ENCODE measurements at places on chromosomes 3 and 15. TPM values are rescaled to one million over a fixed set of nuclear protein-coding genes. Genes with fewer than 3 reads are reported as not detected.

DNA sequence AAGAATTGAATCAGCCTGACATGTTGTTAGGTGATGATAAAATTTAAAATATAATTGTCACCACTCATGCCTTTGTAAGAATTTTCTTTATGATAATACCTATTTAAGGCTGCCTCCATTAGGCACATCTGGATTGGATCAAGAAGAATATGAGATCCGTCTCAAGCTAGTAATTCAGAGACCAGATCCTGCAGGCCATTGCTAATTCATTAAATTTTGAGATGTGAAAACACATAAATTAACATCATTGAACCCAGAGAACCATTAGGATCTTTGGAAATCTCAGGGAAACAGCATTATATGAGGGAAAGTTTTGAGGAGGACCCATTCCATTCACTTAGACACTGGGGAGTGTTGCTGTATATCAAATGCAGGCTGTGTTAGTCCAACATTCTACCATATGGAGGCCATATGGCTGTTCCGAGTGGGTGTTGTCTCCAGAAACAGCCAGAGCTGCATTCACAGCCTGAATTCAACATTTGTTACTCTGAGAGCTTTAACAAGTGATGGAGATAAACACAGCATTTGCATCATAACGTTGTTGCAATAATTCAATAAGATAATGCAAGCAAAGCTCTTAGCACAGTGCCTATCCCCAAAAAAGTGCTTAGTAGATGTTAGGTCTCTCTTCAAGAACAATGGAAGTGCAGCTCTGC, 67.4 kb downstream of the DTWD1 start:
- no peaks in the 10 kb centered on the region for H3K27me3 ChIP-seq
- no peak overlapping the region for H3K4me3 ChIP-seq
- no peaks in the 10 kb centered on the region for H3K4me1 ChIP-seq
- no peak overlapping the region for H3K27ac ChIP-seq
- no peaks in the 10 kb centered on the region for H3K36me3 ChIP-seq

- no peak overlapping the region for H3K4me3 ChIP-seq
- no peak overlapping the region for H3K27ac ChIP-seq
- no peaks in the 10 kb centered on the region for H3K4me1 ChIP-seq
- no peaks in the 10 kb centered on the region for H3K27me3 ChIP-seq
Measured at GRCh38 chr3:60192297-60193114, 1058.7 kb downstream of the FHIT start.

DNA sequence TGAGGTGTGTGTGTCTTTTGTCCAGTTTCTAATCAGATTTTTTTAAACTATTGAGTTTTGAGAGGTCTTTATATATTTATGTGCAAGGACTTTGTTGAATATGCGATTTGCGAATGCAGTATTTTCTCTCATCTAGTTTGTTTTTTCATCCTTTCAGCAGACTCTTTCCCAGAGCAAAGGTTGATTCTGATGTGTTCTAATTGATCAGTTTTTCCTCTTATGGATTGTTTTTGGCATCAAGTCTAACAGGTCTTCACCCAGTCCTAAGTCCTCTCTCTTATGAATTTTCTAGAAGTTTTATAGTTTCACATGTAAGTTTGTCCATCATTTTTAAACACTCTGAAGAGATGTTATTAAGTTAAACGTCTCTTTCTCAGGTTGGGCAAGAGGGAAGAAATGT, 17.8 kb upstream of the TJP1 start:
- no peak overlapping the region for H3K27ac ChIP-seq
- peaks cover 16% of the 10 kb centered on the region for H3K4me1 ChIP-seq
- no peak overlapping the region for H3K4me3 ChIP-seq
- no peak for DNase-seq

- no peak overlapping the region for H3K4me3 ChIP-seq
- H3K4me1 ChIP-seq, result no peaks in the 10 kb centered on the region
- no peaks in the 10 kb centered on the region for H3K27me3 ChIP-seq
- no peak overlapping the region for H3K27ac ChIP-seq
- no peaks in the 10 kb centered on the region for H3K36me3 ChIP-seq
Measured at GRCh38 chr3:9715136-9715535, 11.5 kb downstream of the CPNE9 start.

- DNase-seq, result no peak
- peaks cover 8% of the 10 kb centered on the region for H3K36me3 ChIP-seq
- no peaks in the 10 kb centered on the region for H3K4me1 ChIP-seq
Measured at GRCh38 chr3:136595913-136596697, 156.1 kb downstream of the STAG1 start.

DNA sequence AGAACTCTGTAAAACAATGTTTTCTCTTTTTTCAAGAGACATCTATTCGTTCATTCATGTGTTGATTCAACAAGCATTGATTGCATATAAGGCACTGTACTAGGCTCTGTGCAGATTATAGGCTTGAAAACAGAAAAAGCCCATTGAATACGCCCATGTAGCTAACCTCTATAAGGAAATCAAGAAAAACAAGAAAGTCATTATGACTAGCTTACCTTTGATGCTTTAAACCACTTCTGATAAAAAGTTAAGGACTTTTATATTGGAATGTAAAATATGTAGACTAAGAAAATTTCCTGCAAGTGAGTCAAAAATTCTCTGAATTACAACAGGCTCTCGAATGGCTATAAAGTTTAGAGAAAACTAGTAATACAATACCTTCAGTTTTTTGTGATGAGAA, 92.5 kb downstream of the BDH1 start:
- H3K36me3 ChIP-seq, result no peaks in the 10 kb centered on the region
- no peaks in the 10 kb centered on the region for H3K27me3 ChIP-seq
- H3K4me1 ChIP-seq, result no peaks in the 10 kb centered on the region
- no peak for DNase-seq

GRCh38 chr3:73710340-73710739, 85.6 kb upstream of the PDZRN3 start:
- peaks cover 5% of the 10 kb centered on the region for H3K4me1 ChIP-seq
- H3K27me3 ChIP-seq, result no peaks in the 10 kb centered on the region
- no peak for DNase-seq
- no peak overlapping the region for H3K4me3 ChIP-seq
- H3K27ac ChIP-seq, result no peak overlapping the region
- H3K36me3 ChIP-seq, result no peaks in the 10 kb centered on the region

GRCh38 chr15:82531496-82532382, 8.5 kb downstream of the RPS17 start:
- no peak for DNase-seq
- peaks cover 17% of the 10 kb centered on the region for H3K36me3 ChIP-seq
- H3K4me1 ChIP-seq, result peaks cover 12% of the 10 kb centered on the region
- no peak overlapping the region for H3K27ac ChIP-seq
- no peak overlapping the region for H3K4me3 ChIP-seq

Gene DAZL
- not detected for total RNA-seq

Gene PEX11A
- 2.7 TPM for total RNA-seq

Gene TLR9
- total RNA-seq, result not detected

Gene IL5RA
- 0.29 TPM for total RNA-seq

Gene PLS1
- 27.1 TPM for total RNA-seq

Gene SEMA3G
- total RNA-seq, result 5.0 TPM

Gene GOLGA6L7
- not detected for total RNA-seq
